SHP77 treated with DMSO at 0.1 percent for 48 hours (cell line): ENCODE measurements at places on chromosomes 6 and 20.
A peak's percentile ranks its signal among the peaks of the same experiment; 100 is the strongest.

GRCh38 chr20:10131732-10132345, 86.8 kb upstream of the SNAP25 start:
- DNase-seq, result peak; percentile 97

GRCh38 chr6:74941424-74941823, 264.4 kb downstream of the COL12A1 start:
- DNase-seq, result no peak

DNA sequence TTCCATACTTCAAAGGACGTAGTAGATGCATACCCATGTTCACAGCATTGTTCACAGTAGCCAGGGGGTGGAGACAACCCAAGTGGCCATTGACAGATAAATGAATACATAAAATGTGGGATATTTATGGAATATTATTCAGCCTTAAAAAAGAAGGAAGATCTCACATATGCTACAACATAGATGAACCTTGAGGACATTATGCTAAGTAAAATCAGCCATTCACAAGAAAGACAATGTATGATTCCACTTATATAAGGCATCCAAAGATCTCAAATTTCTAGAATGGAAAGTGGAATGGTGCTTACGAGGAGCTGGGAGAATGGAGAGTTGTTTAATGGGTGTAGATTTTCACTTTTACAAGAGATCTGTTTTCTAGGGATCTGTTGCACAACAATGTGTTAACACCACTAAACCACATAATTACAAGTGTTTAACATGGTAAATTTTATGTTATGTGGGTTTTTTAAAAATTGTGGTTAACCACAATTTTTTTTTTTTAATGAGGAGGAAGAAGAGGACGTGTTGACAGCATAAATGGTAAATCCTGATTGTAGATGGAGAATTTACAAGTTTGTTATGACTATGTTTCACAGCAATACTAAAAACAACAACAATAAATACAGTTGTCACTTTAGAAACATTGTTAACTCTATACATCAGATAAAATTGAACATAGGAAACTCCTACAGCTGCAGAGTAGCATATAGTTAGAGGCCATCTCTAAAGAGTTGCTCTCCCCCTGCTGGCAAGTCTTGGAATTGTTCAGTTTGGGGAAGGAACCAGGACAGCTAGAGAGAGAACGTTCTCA, 41.6 kb downstream of the CCN2 start:
- DNase-seq, result peak; percentile 48

- no peak for DNase-seq
Measured at GRCh38 chr6:98827295-98828159, 6.8 kb upstream of the POU3F2 start.

DNA sequence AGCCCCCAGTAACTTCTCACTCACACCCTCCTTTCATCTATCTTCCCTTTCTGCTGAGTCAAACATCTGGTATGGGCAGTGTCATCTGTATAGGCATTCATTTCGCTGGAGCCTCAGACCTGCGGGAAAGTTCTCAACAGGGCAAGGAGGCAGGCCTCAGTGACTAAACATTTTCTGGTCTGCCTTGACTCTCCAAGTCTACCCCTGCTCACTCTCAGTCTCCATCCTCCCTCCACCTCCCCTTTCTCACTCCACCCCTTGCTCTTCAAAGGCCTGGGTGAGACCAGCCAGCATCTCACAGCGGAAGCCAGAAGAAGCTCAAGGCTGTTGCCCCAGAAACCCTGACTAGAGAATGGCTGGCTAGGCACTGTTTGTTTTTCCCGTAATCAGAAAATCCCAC, 105.0 kb upstream of the BEND6 start:
- no peak for DNase-seq

DNA sequence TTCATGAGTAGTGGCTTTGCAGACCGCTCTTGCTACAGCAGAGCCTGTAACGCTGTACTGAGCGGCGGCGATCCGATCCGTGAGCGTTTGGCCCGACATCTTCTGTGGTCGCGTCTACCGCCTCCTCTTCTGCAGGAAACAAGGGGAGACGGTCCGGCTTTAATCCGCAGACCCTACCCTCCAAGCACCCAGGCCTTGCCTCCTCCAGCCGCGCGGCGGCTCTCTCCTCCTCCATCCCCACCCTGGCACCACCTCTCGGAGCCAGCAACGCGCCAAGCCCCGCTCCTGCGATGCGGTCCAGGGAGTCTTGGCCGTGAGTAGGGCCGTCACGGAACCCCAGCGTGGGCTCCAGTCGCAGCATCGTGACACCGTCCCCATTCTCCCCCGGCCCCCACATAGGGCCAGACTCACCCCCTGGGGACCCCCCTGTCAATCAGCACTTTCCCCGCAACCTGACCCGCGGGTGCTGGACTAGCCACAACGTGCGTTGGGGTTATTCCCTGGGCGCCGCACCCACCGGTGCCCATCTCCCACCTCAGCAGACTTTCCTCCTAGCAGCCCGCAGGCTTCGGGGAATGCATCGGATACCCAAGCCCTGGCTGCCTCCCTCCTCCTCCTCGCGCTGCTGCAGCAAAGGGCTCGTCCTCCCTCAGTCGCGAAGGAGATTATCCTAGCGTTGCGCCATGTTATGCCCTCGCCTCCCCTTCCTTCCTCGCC, 914 bp downstream of the SNAP91 start:
- no peak for DNase-seq

DNA sequence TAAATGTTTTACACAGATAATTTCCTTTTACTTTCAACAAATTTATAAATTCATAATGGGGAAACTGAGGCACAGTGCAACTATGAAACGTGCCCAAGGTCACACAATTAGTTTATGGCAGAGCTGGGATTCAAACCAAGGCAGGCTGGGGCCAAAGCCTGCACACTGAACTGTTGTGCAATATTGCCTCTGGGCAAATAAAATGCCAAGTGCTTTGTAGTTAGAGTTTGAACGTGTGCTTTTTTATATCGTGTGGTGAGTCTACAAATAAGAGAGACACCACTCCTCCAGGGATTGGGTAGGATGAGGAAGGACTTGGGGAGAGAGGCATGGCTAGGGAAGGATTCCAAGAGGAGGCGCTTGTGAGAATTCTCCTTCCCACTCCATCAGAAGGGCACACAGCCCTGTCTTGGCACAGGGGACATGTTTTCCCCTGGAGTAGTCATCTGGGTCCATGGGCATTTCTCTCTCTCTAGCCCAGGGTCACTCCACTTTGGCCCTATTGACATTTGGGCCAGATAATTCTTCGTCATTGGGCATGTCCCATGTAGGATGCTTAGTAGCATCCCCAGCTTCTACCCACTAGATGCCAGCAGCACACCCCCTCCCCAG, 2.8 kb upstream of the CDH22 start:
- DNase-seq, result no peak

- DNase-seq, result no peak
Measured at GRCh38 chr20:51284871-51285270, 257.6 kb downstream of the NFATC2 start.

DNA sequence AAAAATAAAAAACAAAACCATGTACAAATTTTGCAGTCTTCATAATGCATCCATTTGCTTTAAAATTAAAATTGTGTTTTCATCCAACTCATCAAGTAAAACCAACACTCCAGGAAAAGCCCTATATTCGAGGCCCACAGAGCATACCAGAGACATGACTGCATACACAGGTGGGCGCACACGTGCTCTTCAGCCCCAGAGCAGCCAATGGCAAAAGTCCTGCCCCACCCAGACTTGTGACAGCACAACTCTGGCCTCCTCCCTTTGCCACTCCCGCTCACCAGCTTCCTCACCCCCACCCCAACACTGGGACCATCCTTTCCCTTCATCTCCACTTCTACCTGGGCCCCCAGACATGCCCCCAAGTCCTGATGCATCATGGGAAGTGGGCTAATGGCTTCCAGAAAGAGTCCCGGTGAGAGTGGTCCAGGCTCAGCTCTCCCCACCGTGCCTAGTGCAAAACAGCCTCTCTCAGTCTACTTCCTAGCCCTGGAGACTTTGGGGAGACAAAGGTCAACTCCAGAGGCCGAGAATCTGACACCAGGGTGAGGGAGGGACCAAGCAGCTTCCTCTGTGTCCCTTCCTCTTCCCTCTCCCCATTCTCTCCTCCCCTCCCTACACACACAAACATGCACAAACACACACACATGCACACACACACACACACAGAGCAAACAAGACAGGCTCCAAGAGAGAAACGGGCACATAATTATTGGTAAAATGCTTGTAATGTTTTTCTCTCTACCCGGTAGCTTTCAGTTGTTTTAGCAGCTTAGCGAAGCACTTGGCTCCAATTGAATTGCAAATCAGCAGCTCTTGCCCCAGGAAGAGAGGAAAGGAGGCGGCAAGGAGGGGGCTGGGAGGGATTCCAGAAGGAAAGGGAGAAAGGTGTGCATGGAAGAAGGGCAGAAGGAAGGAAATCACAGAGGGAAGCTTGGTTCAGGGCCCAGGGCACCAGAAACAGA, 14.3 kb downstream of the GRM4 start:
- no peak for DNase-seq

DNA sequence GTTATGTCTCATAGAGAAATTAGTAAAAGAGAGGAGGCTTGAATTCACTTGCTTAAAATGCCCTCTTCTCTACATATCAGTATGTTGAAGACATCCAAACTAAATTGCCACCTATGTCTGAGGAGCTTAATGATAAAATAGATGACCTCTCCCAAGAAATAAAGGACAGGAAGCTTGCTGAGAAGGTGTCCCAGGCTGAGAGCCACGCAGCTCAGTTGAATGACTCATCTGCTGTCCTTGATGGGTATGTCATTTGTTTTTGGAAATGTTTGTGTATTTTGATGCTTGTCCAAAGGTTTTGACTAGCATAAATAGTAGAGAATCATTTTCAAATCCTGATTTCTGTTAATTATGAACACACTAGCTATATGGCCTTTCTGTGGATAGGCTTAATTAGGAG, 307.7 kb downstream of the ARHGAP18 start:
- DNase-seq, result no peak

GRCh38 chr20:63703471-63703975, 4.3 kb downstream of the ARFRP1 start:
- no peak for DNase-seq

GRCh38 chr6:124441450-124441849, 520.8 kb upstream of the RNF217 start:
- no peak for DNase-seq

DNA sequence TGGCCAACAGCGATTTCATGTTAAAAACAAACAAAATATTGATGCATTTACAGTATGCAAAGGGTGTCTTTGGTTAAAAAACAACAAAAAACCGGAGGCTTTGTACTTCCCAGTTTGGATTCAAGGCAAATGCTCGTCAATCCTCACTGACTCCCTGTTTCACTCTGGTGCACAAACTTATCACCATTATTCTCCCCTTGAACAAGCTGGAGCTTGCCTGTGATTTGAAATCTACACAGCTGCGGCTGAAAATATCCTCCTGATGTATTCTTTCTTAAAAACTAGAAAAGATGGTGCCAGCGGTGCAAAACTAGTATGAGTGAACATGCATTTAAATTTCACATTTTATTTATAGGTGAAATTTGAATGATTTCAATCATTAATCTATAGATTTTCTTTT, 3.3 kb downstream of the PERP start:
- no peak for DNase-seq

DNA sequence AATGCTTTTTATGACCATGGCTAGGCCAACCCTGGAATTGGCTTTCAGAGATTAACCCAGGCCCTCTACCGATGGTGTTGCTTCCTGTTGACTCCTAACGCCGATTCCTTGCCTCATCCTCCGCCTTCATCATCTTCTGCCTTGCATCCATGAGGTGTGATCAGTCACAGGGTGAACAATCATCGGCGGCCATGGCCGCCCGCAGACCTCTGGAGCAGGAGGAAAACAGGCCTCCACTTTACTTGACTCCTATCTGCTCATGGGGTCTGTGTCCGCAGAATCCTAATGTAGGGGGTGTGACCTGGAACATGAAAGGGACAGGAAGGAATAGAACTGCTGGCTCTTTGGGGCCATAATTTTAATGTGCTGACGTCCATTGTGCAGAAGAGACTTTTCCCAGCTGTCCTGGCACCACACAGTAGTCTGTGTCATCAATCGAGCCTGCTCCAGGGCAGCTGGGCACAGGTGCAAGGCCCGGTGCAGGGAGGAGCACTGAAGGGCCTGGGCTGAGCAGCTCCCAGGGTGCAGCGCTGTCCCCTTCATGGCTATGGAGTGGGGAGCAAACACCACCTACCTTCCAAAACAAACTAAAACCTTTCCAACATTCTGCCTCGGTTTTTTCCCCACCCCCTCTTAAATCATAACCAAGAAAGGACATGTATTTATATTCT, 8.0 kb downstream of the SLC22A3 start:
- DNase-seq, result peak; percentile 50

- no peak for DNase-seq
Measured at GRCh38 chr6:105069821-105070445, 109.9 kb downstream of the POPDC3 start.

- DNase-seq, result no peak
Measured at GRCh38 chr6:156282087-156282486, 495.1 kb upstream of the ARID1B start.

DNA sequence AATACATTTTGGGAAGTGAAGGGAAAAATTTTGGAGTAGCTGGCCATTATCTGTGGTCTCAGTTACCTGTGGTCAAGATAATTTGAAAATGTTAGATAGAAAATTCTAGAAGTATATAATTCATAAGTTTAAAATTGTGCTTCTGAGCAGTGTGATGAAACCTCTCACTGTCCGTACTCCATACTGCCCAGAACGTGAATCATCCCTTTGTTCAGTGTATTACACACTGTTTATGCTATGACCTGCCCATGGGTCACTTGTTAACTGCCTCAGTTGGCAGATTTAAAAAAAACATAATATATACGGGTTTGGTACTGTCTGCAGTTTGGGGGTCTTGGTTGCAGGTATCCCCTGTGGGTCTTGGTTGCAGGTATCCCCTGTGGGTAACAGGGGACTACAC, 4.1 kb upstream of the CALHM5 start:
- DNase-seq, result no peak

DNA sequence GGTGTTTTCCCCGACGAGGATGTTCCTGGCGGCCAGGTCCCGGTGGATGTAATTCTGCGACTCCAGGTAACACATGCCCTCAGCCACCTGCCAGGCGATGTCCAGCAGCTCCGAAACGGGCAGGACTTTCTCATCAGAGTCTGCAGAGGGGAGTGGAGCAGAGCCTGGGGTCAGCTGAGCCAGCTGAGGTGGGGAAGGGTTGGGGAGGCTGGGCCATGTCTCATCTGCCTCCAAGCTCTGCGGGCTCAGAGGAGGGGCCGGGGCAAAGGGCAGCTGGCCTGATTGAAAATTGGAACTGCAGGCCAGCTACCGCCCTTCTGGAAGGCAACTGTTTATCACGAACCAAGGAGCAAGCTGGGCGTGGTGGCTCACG, 6.4 kb downstream of the PTK6 start:
- DNase-seq, result no peak

- DNase-seq, result no peak
Measured at GRCh38 chr6:69933239-69933638, 66.9 kb downstream of the COL19A1 start.
